ENCODE measurements at places on chromosomes 6 and 20.

- no peak for DNase-seq
Observed at GRCh38 chr6:15763837-15764236, 101.0 kb upstream of the DTNBP1 start.

- no peak for DNase-seq
Observed at GRCh38 chr20:54429364-54429763, 46.0 kb upstream of the DOK5 start.

DNA sequence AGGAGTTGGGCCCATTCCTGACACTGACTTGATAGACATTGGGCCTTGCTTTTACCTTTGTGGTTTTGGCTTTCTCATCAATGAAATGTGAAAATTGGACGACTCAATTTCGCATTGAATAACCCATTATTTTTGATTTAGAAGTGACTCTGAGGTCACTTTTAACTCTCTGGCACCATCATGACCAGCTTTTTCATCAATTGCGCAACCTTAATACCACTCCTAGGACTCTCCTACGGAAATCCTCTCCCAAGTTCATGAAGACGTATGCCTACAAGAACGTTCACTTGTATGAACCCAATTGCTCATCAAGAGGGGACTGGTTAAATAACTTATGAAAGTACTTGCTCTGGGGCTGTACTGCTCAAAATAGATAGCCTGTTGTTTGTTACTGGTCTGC is 86.7 kb upstream of the CHD6 start:
- no peak for DNase-seq

- peak; percentile 71 for DNase-seq
Observed at GRCh38 chr6:143241111-143241510, 180.4 kb downstream of the AIG1 start.

DNA sequence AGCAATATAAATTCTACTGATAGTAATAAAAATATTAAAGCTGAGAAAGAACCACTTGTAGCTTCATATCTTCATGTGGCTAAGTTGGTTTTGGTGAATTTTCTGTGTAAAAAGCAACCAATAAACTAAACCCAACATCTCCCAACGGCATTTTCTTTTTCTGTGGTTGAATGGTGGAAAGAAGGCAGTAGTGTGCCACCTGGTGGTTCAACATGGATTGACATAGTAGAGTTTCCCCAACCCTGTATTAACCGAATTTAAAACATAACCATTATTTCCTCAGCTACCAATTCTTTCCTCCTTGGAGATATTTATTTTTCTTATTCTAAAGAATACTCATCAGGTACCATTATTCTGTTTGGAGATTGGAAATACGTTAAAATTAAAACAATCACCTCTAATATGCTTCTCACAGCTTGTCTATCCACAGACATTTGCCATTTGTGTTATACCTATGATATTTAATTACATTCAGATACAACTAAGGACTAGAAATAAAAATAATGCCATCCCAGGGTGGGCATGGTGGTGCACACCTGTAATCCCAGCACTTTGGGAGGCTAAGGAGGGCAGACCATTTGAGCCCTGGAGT is 117.1 kb upstream of the EEF1E1 start:
- DNase-seq = no peak

DNA sequence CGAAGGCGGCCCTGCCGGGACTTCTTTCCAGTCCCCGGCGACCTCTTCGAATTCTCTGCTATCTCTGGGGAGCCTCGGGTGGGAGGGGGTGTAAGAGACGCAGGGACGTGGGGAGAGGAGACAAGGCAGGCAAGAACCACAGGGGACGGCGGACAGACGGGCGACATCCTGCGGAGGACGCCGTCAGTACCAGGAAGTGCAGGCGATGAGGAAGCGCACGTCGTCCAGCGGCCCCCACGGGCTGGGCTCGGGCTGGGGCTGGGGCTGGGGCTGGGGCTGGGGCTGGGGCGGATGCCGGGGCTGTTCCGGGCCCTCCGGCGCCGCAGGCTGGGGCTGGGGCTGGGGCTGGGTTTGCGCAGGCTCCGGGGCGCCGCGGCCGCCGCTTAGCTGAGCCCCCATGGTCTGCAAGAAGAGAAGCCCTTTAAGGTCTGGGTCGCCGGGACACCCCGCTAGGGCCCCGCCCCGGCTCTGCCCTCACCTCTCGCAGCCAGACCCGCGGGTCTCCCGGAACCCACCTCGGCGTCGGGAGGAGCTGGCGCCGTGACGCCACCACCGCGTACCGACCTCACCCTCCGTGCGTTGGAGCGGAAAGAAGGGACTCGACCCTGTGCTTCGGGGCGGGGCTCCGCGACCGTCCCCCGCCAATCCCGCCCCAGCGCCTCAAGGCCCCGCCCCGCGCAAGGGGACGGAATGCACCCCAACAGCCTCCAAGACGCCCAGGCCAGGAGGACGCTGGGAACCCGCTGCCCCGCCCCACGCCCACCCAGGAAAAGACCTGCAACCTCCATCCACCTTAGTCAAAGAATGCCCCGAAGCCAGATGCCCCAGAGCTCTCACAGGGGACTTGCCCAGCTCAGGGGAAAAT is at the start of gene MMP24OS:
MMP24OS (minus strand) TSS at position 592 of the 865 bp plus-strand sequence; CDS start at position 399, 193 bp downstream.
- DNase-seq = peak; percentile 88

DNA sequence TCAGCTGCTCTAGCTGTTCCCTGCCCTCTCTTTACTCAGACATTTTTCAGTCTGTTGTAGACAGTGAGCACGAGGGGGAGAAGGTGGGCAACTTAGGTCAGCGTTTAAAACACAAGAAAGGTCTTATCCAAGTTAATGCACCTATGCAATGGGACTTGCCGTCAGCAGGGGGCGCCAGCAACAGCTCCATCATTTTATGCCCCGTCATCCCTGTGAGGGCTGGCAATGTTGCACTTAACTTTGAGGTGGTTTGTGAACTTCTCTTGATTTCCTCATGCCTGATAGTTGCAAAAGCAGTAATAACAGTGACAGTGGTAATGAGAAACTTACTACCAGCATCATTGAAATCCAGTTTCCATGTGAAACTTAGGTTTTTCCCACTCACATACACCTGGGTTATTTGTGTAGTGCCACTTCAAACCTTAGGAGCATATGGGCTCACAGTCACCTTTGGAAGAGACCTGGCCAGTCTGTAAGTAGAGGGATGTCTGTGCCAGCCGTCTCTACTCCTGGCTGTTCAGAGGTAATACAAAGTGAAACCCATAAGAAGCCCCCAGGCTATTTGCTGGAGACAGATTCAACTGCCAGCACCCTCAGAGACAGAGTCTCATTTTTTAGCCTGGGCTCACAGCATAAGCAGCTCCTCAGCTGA is 44.9 kb upstream of the ID1 start:
- peak; percentile 75 for DNase-seq

DNA sequence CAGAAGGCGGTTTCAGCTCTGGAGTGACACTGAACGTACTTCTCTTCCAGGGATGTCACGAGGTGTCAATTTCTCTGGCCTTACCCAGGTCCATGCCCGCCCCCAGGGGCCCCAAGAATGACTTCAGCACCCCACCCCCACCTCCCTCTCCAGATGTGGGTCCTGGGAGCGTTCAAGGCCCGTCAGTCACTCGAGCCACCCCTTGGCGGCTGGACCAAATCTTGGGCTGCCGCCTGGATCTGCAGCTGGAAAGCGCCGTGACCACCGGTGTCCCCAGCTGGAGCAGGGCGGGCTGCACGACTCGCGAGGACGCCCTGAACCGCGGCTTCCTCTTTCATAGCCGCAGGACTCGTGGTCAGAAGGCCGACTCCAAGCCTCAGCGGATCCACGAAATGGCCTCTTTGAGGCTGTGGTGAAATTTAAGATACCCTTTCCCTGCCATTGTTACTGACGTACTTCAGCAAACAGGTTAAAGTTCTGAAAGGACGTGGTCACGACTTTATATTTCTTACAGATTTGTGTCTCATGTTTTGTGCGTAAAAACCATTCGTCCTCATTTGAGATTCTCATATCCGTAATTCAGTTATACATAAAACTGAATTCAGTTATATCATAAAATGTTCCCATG is 29.3 kb downstream of the TRIM38 start:
- DNase-seq = peak; percentile 65

DNA sequence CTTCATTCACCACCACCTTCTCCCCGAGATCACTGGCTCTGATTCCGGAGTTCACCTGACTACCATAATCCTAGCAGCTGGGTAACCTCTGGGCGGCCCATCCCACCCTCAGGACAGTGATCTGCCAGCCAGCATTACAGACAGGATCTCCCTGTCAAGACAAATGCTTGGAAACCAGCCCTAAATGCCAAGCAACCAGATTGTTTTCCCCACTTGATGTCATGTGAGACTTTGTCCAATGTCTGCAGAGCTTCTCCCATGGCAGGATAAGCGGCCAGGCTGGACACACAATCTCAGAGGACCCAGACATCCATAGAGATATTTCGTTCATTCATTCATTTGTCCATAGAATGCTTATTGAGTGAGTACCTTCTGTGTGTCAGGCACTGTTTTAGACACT is 32.5 kb downstream of the PDYN start:
- no peak for DNase-seq

GRCh38 chr6:95365454-95365853 is 211.9 kb upstream of the MANEA start:
- no peak for DNase-seq

All from ovary (tissue), 10 donors.